CD4-positive, alpha-beta T cell treated with Interleukin-15 for 4 hours (primary cell): ENCODE measurements at places on chromosomes 12 and 14.

GRCh38 chr12:109503611-109504010 is 26.2 kb downstream of the UBE3B start:
- DNase-seq, result no peak

GRCh38 chr12:120067901-120068300 is 48.7 kb downstream of the RAB35 start:
- DNase-seq, result no peak

DNA sequence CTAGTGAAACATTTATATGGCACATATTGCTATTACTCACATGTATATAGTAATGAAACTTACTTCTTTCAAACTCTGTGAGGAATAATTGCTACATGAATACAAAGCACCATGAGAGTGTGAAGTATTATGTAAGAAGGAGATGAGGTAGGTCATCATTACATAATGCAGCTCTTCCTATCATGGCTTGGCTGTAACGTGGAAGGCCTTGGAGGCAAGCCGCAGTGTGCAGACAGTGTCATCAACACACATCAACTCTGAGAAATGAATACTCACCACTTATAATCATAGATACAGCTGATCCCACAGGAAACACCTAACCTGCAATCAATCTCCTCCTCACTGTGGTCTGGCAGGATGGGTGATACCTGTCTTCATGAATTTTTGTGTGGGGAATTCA is 49.9 kb upstream of the CCDC91 start:
- no peak for DNase-seq

- no peak for DNase-seq
Observed at GRCh38 chr12:12018454-12018853, 52.3 kb upstream of the BCL2L14 start.

DNA sequence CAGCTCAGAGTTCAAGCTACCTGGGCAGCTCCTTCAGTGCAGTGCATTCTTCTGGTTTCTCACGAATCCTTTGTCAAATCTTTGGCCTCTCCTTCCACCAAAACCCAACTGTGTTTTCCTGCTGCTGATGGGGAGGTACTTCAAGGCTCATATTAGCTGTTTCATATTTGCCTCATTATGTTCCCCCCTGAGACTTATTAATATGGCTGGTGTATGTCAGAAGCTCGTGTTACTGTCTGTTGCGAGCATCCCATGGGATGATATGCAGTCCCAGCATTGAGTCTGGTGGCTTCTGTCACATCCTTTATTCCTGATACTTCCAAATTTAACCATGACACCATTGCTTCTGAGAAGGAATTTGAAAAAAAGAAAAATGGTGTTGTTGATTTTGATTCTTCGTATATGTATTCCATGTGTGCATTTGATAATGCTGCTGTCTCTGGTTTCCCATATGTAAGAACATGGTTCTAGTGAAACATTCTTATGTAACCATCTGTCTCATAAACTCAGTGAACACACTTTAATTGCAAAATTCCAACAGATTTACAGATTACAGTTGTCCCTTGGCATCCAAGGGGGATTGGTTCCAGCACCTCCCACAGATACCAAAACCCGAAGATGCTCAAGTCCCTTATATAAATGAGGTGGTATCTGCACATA is 149.1 kb downstream of the KICS2 start:
- DNase-seq, result no peak

DNA sequence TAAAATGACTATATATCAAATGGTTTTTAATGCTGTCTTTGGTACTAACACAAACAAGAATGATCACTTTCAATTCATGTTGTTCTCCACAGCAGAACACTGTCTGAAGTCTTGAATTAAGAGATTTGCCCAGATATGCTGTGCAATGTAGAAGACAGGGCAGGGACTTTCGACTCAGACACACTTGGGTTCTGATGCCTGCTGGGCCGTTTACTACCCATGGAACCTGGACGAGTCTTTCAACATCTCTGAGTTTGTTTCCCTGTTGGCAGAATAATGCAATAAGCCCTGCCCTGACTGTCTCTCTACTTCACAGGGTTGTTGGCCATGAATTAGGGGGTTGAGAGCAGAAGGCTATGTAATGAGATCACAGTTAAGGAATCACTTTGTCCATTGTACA is 162.6 kb upstream of the TMPO start:
- no peak for DNase-seq

DNA sequence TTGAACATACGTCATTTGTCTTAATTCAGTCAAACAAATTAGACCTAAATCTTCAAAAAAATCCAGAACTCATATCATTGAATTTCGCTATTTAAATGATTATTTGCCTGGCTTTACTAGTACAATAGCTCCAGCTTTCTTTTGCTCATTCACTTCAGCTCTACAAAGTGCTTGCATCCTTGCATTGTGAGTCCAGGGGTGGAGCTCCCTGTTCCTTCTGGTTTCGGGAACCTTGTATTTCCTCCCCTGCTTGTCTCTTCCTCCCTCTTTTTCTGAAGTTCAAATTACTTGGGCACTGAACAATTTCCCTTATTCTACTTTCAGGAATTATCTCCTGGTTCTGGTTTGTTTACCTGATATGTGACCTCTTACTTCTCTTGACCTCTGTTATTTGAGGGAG is 58.1 kb upstream of the KITLG start:
- DNase-seq, result no peak

DNA sequence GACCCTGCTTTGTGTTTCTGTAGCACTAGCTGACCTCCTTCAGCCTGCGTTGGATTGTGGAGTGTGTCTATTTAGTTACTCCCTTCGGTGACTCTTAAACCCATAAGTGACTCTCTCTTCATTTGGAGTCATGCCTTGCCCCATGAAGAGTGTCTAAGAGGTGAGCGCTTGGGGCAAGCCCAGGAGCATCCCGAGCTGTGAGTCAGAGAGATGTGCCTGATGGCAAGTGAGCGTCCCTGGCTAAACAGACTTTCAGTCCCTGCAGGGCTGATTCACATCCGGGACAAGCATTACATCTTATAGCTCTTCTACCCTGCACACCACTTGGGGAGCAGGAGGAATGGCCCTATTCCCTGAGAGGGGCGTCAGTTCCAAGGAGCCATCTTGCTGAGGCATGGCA is 24.3 kb upstream of the ATF1 start:
- DNase-seq, result no peak

- DNase-seq, result no peak
Observed at GRCh38 chr14:34498684-34499412, 36.8 kb upstream of the SPTSSA start.

DNA sequence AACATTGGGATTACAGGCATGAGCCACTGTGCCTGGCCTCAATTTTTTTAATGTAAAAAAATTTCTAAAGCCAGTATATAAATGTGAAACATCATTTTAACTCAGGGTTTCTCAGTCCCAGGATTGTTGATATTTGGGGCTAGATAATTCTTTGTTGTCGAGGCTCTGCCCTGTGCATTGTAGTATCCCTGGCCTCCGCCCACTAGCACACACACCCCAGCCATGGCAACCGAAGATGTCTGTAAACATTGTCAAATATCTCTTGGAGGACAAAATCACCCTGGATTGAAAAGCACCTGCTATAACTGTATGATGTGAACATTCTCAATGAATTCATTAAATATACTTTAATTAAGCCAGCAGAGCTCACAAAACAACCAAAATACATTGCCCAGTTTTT is 8.4 kb upstream of the CIT start:
- no peak for DNase-seq

DNA sequence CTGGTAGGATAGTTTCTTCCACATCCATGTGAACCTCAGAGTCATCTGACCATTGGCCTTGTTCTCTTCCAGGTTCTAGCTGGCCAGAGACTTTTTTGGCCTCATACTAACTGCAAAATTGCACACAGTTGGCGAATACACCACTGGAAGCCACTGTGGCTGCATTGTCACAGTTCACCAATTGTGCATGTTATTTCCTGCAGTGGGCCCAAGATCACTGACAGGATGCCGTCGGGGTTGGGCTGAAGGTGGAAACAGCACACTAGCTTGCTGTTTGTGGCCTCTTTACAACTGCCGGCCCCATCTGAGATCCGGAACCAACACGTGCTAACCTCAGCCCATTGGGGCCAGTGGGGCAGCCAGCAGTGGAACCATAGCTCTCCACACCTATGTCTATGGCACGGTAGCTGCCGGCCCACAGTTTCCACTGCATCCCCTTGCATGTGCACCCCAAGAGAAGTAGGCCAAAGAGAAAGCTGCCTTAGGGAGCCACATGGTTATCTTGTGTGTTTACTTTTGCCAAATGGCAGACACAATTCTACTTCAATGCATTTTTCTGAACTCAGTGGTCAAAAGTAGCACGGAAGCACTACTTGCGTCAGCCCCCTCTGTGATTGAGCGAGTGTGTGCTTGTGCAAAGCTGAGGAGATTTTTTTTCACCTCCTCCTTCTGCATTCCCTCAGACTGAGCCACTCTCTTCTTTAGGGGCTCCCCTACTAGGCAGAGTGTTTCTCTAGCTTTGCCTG is 464.0 kb downstream of the RAD51B start:
- peak; percentile 66 for DNase-seq

DNA sequence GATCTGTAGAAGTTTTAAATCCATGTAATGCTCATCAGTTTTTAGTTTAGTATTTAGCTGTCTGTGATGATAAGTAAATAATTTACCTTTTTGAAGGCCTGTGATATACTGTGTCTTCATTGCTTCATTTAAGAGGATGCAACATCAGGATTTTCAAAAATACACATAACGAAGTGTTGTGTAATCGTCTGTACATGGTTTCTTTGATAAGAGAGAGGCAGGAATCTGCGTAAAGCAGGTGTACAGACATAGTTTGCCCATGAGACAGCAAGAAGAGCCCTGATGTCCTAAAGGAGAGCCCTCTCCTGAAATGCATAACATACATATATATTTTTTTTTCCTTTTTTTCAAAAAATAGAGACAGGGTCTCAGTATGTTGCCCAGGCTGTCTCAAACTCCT is 44.8 kb downstream of the RASSF3 start:
- DNase-seq, result no peak

DNA sequence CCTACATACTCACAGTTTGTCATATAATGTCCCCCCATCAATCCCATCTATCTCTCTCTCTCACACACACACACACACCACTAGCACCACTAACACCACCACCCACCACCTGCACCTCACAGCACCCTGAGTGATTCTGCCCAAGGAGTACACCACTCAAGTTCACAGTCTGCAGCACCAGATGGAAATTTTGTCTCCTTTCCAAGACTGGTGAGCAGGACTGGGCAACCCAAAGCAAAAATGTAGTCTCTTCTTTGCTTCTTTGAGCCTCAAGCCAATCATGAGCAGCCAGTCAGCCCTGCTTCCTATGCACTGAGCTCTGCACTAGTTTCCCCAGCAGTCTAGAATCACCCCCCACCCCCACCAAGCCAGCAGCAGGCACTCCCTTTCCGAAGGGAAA is 15.0 kb upstream of the ARMH4 start:
- DNase-seq, result no peak

- no peak for DNase-seq
Observed at GRCh38 chr12:76124456-76124855, 40.0 kb upstream of the NAP1L1 start.

- no peak for DNase-seq
Observed at GRCh38 chr12:27456618-27457017, 10.1 kb downstream of the SMCO2 start.
